GM12892 (cell line): ENCODE measurements at places on chromosomes 1 and 21.

DNA sequence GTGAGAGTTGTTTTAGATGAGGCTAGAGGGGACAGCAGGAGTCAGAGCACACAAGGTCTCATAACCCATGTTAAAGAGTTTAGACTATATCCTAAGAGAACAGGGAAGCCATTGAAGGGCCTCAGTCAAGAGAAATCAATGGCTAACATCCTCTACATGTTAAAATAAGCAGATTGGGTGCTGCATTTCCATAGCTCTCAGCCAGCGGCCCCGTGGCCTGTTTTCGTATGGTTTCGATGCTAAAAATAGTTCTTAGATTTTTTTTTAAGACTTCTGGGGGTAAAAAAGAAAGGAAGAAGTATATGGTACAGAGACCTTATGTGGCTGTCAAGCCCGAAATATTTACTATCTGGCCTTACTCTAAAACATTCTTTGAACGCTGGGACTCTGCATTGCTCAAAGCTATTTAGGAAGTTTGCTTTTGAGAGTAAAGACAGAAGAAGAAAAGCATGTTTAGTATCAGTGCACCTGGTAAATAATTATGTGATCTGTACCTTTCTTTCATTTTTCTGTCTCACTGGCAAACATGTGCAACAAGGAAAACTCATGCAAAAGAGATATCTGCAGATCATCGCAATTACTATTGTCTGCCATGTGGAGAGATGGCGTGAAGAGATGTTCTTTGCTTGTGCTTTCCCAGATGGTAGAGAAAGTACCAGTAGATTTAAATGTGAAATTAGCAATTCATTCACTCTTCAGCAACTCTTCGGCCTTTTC, 8.4 kb downstream of the PDIK1L start:
- DNase-seq: no peak

DNA sequence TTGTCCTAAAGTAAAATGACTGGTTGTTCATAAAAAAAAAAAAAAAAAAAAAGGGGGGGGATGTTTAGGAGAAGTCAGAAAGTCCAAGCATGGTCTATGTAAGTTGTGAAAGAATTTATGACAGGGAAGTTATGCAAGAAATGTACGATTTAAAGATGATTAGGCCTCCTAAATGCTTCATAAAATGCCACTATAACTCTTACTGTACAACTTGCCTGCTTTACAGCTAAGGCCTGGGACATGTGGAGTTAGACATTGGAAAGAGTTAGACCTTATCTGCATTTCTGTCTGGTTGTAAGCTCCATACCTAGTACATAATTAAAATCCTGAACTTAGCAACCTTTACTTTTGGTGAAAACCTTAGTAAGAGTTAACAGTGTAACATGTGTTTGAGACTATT, 150.0 kb downstream of the TPR start:
- no peak for DNase-seq

GRCh38 chr1:247293047-247293446, 37.2 kb downstream of the VN1R5 start:
- DNase-seq: no peak

GRCh38 chr1:119743308-119743707, 25.4 kb downstream of the HMGCS2 start:
- DNase-seq: no peak
